ENCODE measurements at places on chromosomes 7 and 10. TPM values are rescaled to one million over a fixed set of nuclear protein-coding genes. Genes with fewer than 3 reads are reported as not detected.

CLDN3 gene
- total RNA-seq, result not detected

SLC18A3 gene
- total RNA-seq, result not detected

PTPN20 gene
- total RNA-seq, result 0.88 TPM

ST8SIA6 gene
- not detected for total RNA-seq

ZDHHC4 gene
- total RNA-seq, result 49.4 TPM

PTPRZ1 gene
- total RNA-seq, result not detected

SPDYE1 gene
- not detected for total RNA-seq

FAM25A gene
- not detected for total RNA-seq

UNCX gene
- total RNA-seq, result not detected

TSPAN15 gene
- 1.1 TPM for total RNA-seq

GPRIN2 gene
- total RNA-seq, result not detected

ADGRA1 gene
- total RNA-seq, result not detected

ITPRID1 gene
- not detected for total RNA-seq

TPK1 gene
- 28.6 TPM for total RNA-seq

KCNMA1 gene
- total RNA-seq, result not detected

BHLHA15 gene
- total RNA-seq, result 0.40 TPM

TMEM139 gene
- 0.64 TPM for total RNA-seq

NXPH1 gene
- total RNA-seq, result not detected

SFXN2 gene
- total RNA-seq, result 8.7 TPM

TRIL gene
- not detected for total RNA-seq

GHRHR gene
- not detected for total RNA-seq

ANKRD61 gene
- total RNA-seq, result not detected

ZYX gene
- 75.1 TPM for total RNA-seq

ADRB1 gene
- not detected for total RNA-seq

PILRA gene
- 0.27 TPM for total RNA-seq

RET gene
- total RNA-seq, result 0.36 TPM

ZNF804B gene
- total RNA-seq, result not detected

VAX1 gene
- not detected for total RNA-seq

ABCB1 gene
- 2.3 TPM for total RNA-seq

CPXM2 gene
- not detected for total RNA-seq

ZNF853 gene
- total RNA-seq, result 0.69 TPM

DPP6 gene
- total RNA-seq, result not detected

TMEM273 gene
- 0.72 TPM for total RNA-seq

IKZF1 gene
- 226 TPM for total RNA-seq

GALNT17 gene
- total RNA-seq, result not detected

ALDH18A1 gene
- total RNA-seq, result 91.7 TPM

ETV1 gene
- not detected for total RNA-seq

PARG gene
- 27.2 TPM for total RNA-seq

FAM24B gene
- total RNA-seq, result 8.0 TPM

CYP2E1 gene
- total RNA-seq, result not detected

CHN2 gene
- total RNA-seq, result not detected

ZNF503 gene
- 0.07 TPM for total RNA-seq

TLX1 gene
- total RNA-seq, result not detected

INPP5A gene
- total RNA-seq, result 17.3 TPM

SUGCT gene
- total RNA-seq, result 1.2 TPM
